Uterus (tissue), 4 donors: ENCODE measurements at places on chromosomes 1 and 21.

DNA sequence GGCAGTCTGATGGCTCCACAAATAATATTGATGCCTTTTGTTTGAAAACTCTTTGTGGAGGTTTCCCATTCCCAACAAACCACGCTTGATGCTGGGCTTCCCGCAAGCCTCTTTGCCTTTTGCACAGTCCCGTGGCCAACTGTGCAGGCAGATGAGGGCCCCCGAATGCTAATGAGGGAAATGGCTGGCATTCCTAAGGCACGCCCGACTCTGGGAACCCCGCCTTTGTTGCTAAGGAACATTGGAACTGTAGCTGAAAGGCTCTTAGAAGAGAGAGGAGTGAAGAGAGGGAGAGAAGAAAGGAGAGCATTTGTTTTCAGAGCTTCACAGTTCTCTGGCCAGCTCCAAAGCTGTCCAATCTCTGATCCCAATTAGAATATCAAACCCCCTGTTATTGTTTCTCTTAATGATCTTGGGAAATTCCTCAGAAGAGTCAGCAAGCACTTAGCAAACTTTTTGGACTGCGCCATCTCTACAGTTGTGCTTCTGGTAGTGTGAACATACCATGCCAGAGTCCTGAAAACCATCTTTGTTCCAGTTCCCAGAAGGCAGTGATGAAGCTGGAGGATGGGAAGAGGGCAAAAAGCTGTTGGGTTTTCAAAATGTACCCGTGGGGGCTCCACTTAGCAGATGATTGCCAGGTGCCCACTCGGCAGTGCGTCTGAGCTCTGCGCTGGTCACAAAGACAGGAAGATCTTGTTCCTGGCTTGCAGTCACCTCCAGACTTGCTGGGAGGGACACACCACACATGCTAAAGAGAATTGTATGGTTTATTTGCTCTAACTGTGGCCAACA lies 60.1 kb upstream of the CYP2J2 start:
- DNase-seq, result no peak

DNA sequence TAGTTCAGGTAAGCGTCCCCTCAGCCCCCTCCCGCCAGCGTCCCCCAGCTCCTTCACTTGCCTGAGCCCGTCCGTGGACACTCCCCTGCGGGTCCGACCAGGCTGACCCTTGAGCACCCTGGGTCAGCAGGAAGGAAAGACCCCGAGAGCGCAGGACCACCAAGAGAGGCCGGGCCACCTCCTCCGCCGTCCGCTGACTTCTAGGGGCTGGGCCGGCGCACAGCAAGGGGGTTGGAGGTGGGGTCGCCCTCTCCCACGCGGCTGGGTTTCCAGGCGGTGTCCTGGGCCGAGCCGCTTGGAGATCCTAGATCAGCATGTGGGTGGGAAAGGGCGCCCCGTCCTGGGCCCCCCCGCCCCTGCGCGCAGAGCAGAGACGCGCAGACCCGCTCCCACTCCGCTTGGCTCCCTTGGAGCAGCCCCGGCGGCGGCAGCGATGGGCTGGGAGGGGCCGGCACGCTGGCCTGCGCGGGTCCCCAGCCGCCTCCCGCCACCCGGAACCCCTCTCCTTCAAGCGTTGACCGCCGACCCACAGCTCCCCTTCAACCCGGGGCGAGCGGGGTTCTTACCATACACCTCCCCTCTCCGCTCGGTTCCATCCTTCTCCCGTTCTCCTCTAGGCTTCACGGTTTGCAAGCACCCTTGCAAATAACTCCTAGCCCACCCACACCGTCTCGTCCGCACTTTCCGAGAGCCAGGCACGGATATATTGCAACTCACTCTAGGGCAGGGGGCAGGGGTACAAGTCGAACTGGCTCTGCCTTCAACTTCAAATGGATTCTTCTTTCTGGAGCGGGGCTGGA lies 7.5 kb downstream of the KNCN start:
- no peak for DNase-seq

- peak; percentile 66 for DNase-seq
These were observed 520 bp downstream of the PLEKHN1 start for GRCh38 chr1:966704-967300.

GRCh38 chr1:37250371-37250770 lies 216.1 kb upstream of the GRIK3 start:
- DNase-seq, result no peak

GRCh38 chr1:21299780-21300395 lies 9.6 kb upstream of the ECE1 start:
- DNase-seq, result no peak

DNA sequence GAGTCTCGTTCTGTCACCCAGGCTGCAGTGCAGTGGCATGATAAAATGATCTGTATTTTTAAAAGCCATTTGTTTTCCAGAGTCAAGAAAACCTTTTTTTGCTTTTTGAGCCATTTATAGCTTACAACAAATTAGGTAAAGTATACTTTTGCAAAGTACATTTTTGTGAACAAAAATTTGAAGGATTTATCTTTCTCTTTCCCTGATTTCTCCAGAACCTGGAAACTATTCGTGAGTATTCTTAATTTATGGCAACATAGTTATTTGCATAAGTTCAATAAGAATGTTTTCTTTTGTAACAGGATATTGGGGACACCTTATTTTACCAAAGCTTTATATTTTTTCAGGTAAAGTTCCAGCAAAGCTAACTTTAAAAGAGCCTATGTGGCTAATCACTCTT lies 37.4 kb upstream of the SLC35F3 start:
- no peak for DNase-seq

DNA sequence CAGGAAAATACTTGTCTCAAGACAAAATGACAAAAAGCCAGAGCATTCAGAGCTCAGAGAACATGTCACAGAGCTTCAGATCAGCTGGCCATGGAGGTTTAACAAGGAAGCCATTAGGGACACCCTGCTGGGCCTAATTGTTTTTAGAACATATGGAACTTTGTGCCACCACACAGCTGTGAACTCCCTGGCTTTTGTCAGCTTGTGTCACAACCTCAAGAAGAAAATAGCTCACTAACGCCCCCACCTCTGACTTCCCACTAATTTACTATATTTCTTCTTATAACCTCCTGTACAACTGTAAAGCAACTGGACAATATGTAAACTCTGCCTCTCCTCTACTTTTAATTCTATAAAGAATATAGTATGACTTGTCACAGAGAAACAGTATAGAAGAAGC lies 21.0 kb upstream of the TDRD10 start:
- no peak for DNase-seq
